ENCODE measurements at places on chromosomes 11 and 22. TPM values are rescaled to one million over a fixed set of nuclear protein-coding genes. Genes with fewer than 3 reads are reported as not detected.
A peak's percentile ranks its signal among the peaks of the same experiment; 100 is the strongest.

DNA sequence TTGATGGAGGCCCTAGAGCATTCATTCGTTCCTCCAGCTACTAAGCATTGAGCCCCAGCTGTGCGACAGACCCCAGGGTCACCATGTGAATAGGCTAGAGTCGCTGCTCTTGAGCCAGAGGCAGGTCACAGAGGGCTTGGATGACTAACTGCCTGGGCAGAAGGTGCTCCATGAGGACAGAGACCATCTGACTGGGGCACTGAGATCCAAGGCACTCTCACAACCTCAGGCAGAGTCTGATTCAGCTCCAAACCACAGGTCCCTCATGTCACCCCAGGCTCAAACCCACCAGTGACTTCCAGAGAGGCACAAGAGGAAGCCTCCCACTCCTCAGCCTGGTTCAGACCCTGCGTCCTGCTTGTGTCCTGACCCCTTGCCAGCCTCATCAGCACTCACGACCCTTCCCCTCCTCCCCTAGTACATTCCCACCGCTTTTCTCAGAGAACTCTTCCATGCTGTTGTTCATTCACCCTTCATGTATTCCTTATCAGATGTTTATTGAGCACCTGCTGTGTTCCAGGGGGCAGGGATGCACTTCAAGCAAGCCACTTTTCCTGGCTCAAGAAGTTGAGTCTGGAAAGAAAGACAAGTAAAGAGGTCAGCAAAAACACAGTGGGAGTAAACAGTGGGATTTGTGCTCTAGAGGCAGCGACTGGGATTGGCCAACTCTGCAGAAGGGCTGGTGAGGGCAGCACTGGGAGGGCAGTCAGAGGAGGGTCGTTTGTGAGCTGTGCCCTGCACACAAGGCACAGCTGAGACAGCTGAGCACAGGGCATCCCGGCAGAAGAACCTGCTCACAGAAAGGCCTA is 9.3 kb downstream of the OAF start:
- no peaks in the 10 kb centered on the region for H3K36me3 ChIP-seq
- no peak overlapping the region for H3K27ac ChIP-seq
- no peaks in the 10 kb centered on the region for H3K4me1 ChIP-seq
- no peak for DNase-seq
- H3K4me3 ChIP-seq: no peak overlapping the region
- H3K27me3 ChIP-seq: no peaks in the 10 kb centered on the region

DNA sequence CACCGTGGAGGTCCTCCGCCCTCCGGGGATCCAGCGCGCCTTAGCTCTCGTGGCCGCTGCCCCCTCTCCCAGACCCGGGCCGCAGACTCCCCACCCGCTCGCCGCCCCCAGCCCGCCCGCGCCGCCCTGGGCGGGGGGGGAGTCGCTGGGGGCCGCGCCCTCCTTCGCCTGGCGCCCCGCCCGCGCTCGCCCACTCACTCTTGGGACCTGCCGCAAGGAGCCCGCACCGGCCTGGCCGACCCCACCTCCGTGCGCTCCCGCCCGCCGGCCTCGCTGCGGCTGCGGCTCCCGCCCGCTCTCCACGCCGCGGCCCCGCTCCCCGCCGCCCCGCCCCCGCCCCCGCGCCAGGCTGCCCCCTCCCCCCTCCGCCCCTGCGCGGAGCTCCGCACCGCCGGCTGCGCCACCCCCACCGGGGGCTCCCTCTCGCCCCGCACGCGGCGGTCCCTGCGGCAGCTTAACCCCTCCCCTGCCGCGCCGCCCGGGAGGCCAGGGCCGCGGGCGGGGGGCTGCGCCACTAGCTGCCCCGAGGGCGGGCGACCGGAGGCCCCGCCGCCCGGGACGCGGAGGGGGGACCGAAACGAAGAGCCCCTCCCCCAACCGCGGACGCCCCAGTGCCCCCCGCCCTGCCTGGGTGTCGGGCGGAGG is 724 bp upstream of the RASGRP2 start:
- peak overlapping the region; percentile 63 for H3K4me3 ChIP-seq
- no peak for DNase-seq
- no peaks in the 10 kb centered on the region for H3K27me3 ChIP-seq
- H3K4me1 ChIP-seq: peaks cover 38% of the 10 kb centered on the region

GRCh38 chr11:7523416-7524210 is 9.8 kb downstream of the PPFIBP2 start:
- H3K36me3 ChIP-seq: no peaks in the 10 kb centered on the region
- peak; percentile 48 for DNase-seq
- peaks cover 78% of the 10 kb centered on the region for H3K4me1 ChIP-seq

- no peak for DNase-seq
- H3K4me3 ChIP-seq: no peak overlapping the region
- H3K36me3 ChIP-seq: no peaks in the 10 kb centered on the region
- H3K4me1 ChIP-seq: no peaks in the 10 kb centered on the region
Measured at GRCh38 chr22:44220727-44221680, 40.3 kb downstream of the PARVG start.

DNA sequence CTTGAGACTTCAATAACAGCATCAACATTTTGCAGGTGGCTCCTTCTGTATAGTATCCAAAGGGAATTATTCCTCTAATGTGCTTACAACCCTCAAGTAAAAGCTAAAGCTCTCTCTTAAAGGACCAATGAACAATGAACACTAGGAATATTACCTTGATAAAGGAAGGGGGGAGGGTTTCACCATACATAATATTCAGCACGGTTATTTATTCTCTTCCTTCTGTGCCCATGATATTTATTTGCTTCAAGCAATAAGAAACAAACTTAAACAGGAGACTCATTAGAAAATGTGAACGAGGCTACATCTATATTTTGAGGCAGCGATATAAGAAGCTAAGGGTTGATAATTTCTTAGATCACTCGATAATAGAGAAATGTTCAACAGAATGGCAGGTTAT is 21.2 kb downstream of the BLID start:
- H3K27me3 ChIP-seq: no peaks in the 10 kb centered on the region
- no peaks in the 10 kb centered on the region for H3K4me1 ChIP-seq
- no peak overlapping the region for H3K27ac ChIP-seq
- H3K36me3 ChIP-seq: no peaks in the 10 kb centered on the region
- no peak for DNase-seq
- H3K4me3 ChIP-seq: no peak overlapping the region

DNA sequence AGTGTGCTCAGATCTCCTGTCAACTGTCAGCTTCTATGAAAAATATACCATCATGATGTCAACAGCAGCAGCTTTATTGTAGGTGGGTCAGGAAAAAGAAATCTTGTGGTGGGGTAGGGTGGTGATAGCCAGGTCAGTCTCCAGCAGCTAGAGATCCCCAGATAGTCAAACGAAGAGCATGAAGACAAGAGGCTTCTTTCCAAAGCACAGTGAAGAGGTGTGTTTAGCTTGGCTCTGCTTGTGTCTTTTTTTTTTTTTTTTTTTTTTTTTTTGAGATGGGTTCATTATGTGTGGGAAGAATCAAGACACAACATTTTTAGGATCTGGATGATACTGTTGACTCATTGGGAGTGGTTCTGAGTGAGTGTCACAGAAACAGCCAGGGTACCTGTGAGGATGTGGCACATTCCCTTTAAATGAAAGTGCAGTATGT is 1075.5 kb downstream of the NTM start:
- H3K27me3 ChIP-seq: no peaks in the 10 kb centered on the region
- H3K27ac ChIP-seq: no peak overlapping the region
- no peak for DNase-seq
- H3K36me3 ChIP-seq: no peaks in the 10 kb centered on the region

DNA sequence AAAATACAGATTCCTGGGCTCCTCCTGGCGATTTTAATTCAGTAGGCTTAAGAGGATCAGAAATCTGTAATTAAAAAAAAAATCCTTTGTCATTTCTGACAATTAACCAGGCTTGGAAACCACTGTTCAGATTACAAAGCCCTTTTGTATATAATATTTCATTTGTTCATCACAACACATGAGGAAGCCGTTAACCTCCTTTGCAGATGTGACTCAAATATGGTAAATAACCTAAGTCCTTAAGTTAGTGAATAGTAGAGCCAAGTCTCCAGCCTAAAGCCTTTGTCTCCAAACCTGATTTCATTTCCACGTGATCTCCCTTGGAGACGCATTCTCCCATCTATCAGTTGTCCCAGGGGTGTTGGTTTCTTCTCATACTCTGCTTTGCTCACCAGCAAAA is 67.6 kb downstream of the UBASH3B start:
- H3K4me3 ChIP-seq: no peak overlapping the region
- DNase-seq: no peak
- no peaks in the 10 kb centered on the region for H3K27me3 ChIP-seq
- no peak overlapping the region for H3K27ac ChIP-seq
- H3K36me3 ChIP-seq: no peaks in the 10 kb centered on the region

- peak overlapping the region; percentile 40 for H3K4me3 ChIP-seq
- H3K36me3 ChIP-seq: no peaks in the 10 kb centered on the region
- no peak for DNase-seq
- no peak overlapping the region for H3K27ac ChIP-seq
- H3K4me1 ChIP-seq: peaks cover 24% of the 10 kb centered on the region
Measured at GRCh38 chr11:128734103-128734831, 40.4 kb downstream of the FLI1 start.

DNA sequence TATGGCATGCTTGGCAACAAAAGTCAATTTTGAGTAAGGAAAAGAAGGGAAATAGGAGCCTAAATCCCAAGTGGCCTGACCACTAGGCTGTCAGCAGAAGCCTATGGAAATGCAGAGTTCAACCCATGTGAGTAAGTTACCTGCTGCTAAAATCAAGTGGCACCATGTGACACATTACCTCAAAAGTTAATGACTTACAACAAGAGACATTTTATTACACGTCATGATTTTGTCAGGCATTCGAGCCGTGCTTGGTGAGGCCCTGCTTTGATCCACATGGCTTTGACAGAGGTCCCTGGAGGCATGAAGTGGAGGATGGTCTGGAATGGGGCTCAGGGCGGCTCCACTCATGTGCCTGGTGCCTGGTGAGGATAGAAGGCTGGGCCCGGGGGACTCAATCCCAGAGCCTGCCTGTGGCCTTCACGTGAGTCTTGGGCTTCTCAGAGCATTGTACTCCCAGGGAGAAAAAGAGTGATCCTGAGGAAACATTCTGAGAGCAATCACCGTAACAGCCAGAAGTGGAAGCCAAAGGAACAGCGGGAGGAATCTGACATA is 339.1 kb upstream of the B3GAT1 start:
- no peaks in the 10 kb centered on the region for H3K36me3 ChIP-seq
- DNase-seq: no peak
- no peak overlapping the region for H3K4me3 ChIP-seq
- no peaks in the 10 kb centered on the region for H3K4me1 ChIP-seq

DNA sequence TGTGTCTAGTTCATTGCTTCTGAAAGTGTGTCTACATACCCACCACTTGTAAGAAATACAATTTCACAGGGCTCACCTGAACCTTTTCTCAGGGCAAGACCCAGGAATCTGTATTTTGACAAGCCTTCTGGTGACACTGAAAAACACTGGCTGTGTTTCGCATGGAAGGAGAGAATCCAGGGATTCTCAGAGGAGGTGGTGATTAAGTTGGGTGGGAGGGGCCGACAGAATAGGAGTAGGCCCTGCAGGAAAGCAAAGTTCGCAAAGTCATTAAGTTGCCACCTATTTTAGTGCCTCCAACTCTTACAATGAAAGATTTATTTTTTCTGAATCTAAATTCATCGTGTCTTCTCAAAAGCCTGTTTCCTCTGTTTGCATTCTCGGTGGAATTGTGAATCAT is 186.8 kb downstream of the FAT3 start:
- no peak overlapping the region for H3K27ac ChIP-seq
- no peak for DNase-seq
- no peaks in the 10 kb centered on the region for H3K4me1 ChIP-seq
- H3K36me3 ChIP-seq: no peaks in the 10 kb centered on the region
- no peak overlapping the region for H3K4me3 ChIP-seq

DNA sequence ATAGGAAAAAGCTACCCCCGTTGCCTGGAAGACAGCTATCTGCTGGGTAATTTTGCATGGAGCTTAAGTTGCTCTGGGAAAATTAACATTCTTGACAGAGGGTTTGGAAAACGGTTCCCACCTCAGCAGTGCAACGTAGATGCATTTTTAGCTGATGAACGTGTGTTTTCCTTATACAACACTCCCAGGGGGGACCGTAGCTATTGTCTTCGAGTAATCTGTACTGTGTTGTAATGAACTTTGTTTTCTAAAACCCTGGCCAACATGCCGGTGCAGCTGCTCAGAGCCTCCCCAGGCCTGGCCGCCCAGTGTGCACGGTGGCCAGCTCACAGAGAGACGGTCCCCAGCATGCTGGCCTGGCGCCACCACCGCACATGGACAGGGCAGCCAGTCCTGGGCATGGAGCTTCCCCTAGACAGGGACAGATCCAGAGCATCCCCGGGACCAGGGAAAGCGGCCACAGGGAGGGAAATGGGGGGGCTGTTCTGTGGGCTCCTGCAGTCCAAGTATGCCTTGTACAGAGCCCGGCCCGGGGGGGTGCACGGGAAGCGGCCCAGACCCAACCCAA is 2.2 kb downstream of the TNNT3 start:
- H3K27ac ChIP-seq: no peak overlapping the region
- no peak overlapping the region for H3K4me3 ChIP-seq
- no peaks in the 10 kb centered on the region for H3K36me3 ChIP-seq
- DNase-seq: no peak
- no peaks in the 10 kb centered on the region for H3K27me3 ChIP-seq
- H3K4me1 ChIP-seq: no peaks in the 10 kb centered on the region

DNA sequence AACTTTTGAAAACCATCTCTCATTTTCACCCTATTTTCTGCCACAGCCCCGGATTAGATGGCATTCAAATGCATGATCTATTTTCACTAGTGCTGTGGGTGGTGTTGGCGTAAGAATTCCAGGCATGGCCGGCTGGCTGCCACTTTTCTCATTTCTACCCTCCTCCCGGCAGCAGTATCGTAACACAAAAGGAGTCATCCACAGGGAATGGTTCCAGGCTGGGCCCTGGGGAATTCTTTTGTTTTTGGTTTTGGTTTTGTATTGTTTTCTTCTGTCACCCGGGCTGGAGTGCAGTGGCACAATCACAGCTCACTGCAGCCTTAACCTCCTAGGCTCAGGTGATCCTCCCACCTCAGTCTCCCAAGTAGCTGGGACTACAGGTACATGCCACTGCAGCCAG is 13.8 kb downstream of the JAML start:
- DNase-seq: no peak
- no peaks in the 10 kb centered on the region for H3K36me3 ChIP-seq
- peaks cover 68% of the 10 kb centered on the region for H3K4me1 ChIP-seq
- peak overlapping the region; percentile 6 for H3K4me3 ChIP-seq
- no peaks in the 10 kb centered on the region for H3K27me3 ChIP-seq

DNA sequence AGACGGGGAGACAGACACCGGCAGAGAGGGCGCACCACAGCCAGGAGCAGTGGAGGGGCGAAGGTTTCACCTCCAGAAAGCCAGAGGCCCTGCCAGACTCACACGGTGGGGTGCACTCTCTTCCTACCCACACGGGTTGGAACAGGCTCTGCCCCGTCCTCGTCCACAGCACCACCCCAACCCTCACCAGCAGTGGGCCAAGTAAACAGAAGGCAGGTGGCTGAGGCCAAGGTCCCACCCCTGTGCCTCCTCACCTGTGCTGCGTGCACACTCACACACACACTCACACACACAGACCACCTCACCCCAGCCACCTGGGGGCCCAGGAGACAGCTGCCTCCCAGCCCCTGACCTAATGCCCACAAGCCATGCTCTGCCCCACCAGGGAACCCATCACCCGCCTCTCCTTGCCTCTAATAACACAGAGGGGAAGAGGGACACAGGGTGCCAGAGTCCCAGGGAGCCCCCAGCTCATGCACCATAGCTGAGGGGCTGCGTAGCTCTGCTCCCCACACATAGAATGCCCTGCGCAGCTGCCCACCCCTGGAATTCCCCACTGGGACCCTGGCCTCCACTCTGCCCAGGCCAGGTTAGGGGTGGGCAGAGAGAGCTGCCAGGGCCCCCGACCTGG is 3.1 kb downstream of the CYB5R3 start:
- no peaks in the 10 kb centered on the region for H3K27me3 ChIP-seq
- peaks cover 38% of the 10 kb centered on the region for H3K4me1 ChIP-seq
- no peak overlapping the region for H3K4me3 ChIP-seq
- no peaks in the 10 kb centered on the region for H3K36me3 ChIP-seq

SCARF2 gene
- total RNA-seq: 2.2 TPM

APOA4 gene
- total RNA-seq: not detected

CDC42BPG gene
- total RNA-seq: 0.15 TPM
